Right atrium auricular region (tissue), 2 donors: ENCODE measurements at places on chromosomes 5 and 9. TPM values are rescaled to one million over a fixed set of nuclear protein-coding genes. Genes with fewer than 3 reads are reported as not detected.

UBTD2 gene
- total RNA-seq = 12.4 TPM

CTNND2 gene
- total RNA-seq = 9.0 TPM

DNA sequence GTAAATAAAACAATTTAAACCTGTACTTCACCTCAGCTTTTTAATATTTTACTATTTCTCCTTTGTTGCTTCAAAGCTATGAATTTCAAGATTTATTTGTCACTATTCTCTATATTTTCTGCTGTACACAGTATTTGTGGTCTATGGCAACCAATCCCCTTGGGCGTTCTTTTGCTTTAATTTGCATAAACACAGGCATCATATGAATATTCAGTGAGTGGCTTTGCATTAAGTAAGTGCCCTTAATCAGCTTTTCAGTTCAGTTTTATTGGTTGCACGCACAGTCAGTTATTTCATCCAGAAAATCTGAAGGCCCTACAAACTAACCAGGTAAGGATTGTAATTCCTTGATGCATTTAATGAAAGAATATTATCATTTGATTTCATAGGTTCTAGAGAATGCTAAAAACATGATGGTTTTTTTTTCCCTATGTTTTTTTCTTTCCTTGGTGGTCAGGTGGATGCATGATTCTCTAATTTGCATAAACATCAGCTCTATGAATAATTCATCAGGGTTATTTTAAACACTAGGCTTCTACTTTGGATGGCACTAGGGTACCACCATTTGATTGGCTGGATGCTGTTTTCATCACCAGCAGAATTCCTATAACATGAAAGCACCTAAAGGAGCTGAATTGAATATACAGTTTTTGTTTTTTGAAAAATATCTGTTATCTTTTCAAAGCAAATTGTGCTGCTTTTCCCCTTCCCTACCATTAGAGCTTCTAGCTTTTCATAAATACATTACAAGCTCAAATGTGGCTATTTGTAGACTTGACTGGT is 249.2 kb upstream of the CCNH start:
- no peak overlapping the region for H3K27ac ChIP-seq
- no peak overlapping the region for H3K4me3 ChIP-seq
- no peaks in the 10 kb centered on the region for H3K4me1 ChIP-seq
- no peaks in the 10 kb centered on the region for H3K36me3 ChIP-seq
- no peaks in the 10 kb centered on the region for H3K27me3 ChIP-seq

DNA sequence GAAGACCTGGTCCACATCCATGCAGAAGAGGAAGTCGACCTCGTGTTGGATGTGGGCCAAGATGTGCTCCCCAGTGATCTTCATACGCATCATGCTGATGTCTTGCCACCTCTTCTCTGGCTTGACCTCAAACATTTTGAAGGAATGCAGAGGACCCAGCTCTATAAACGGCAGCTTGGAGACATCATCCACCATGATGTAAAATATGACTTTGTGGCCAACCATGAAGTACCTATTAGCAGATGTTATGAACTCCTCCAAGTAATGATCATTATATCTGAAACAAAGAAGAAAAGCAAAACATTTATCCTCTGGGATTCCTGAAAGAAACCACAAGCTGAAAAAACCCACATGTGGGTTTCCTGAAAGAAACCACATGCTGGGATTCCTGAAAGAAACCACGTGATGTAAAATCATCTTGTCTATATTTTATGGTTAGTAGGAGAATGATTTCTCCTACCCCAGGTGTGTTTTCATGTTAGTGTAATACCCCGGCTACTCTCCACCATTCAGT is 52.3 kb downstream of the GGTA1 start:
- H3K27ac ChIP-seq = no peak overlapping the region
- H3K4me1 ChIP-seq = peaks cover 49% of the 10 kb centered on the region
- DNase-seq = no peak
- no peaks in the 10 kb centered on the region for H3K36me3 ChIP-seq

GRCh38 chr5:132473019-132473531 is 17.5 kb downstream of the IRF1 start:
- DNase-seq = no peak
- H3K27ac ChIP-seq = no peak overlapping the region
- H3K4me3 ChIP-seq = no peak overlapping the region
- H3K27me3 ChIP-seq = no peaks in the 10 kb centered on the region
- no peaks in the 10 kb centered on the region for H3K4me1 ChIP-seq

- H3K27ac ChIP-seq = no peak overlapping the region
- no peak for DNase-seq
- no peaks in the 10 kb centered on the region for H3K36me3 ChIP-seq
- no peak overlapping the region for H3K4me3 ChIP-seq
Observed at GRCh38 chr9:123631862-123632261, 275.9 kb downstream of the CRB2 start.

- no peak overlapping the region for H3K4me3 ChIP-seq
- no peaks in the 10 kb centered on the region for H3K27me3 ChIP-seq
- no peaks in the 10 kb centered on the region for H3K4me1 ChIP-seq
- H3K36me3 ChIP-seq = no peaks in the 10 kb centered on the region
- no peak overlapping the region for H3K27ac ChIP-seq
Observed at GRCh38 chr9:87088621-87089365, 141.5 kb upstream of the GAS1 start.

DNA sequence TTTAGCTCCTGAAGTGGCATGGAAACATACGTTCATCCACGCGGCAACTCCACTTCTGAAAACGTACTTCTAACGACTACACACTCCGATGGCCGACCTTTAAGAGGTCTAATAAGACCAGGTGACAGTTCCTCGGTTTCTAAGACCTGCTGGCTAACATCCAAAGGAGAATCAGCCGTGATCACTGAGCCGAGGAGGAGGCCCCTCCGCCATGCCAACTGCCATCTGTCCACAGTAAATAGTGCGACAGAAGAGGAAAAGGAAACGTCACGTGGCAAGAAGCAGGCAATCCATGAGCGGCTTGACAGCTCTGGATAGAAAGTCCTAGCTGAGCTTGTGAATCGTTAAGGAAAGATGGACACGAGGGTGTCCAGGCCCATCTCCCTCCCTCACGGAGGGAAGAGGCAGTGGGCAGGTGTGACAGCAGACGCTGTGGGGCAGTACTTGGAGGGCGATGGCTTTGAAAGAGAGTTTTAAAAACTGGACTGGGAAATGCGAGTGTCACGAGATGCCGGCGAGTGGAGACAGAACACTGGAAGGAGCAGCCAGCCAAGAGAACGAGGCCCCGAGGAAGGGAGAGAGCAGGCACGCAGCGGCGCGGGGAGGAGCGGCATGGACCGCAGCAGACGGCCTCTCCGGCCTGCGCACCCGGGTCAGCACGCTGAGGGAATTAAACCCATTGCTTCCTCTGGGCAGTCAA is 66.7 kb upstream of the TBC1D9B start:
- H3K4me3 ChIP-seq = no peak overlapping the region
- DNase-seq = no peak
- H3K27me3 ChIP-seq = no peaks in the 10 kb centered on the region
- H3K27ac ChIP-seq = no peak overlapping the region
- H3K36me3 ChIP-seq = peaks cover 43% of the 10 kb centered on the region
- H3K4me1 ChIP-seq = no peaks in the 10 kb centered on the region
